Stimulated activated CD4-positive, alpha-beta T cell treated with anti-CD3 and anti-CD28 coated beads, Interleukin-2, amount 100 ng/mL, for 48 hours (primary cell): ENCODE measurements at places on chromosomes 7 and 10.
A peak's percentile ranks its signal among the peaks of the same experiment; 100 is the strongest.

DNA sequence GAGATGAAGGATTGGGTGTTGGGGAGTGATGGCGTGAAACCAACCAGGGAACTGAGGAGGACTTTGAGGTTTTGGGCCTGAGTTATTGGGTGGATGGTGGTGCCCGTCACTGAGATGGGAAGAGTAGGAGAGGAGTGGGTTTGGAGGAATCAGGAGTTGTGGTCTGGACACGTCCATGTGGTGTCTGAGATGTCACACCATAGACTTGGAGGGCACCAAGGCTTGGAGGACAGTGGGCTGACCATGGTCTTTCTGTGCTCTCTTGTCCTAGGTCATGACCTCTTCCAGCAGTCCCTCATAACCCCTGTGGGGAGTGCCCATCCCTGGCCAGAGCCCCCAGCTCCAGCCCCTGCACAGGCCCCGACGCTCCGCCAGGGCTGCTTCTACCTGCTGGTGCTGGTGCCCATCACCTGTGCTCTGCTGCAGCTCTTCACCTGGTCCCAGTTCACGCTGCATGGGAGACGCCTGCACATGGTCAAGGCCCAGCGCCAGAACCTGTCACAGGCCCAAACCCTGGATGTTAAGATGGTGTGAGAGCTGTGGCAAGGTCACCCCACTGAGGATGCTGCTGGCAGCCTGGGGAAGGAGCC lies 24.2 kb upstream of the C10orf95 start:
- no peak for DNase-seq

GRCh38 chr10:22615819-22616499 lies 98.4 kb downstream of the PIP4K2A start:
- DNase-seq, result no peak

DNA sequence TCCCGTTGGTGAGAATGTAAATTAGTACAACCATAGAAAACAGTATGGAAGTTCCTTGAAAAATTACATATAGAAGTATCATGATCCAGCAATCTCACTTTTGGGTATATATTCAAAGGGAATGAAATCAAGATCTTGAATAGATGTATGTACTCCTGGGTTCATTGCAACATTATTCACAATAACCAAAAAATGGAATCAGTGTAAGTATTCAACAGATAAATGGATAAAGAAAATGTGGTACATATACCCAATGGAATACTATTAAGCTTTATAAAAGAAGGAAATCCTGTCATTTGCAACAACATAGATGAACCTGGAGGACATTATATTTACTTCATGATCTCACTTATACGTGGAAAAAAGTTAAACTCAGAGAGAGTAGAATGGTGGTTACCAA lies 86.8 kb downstream of the TRIM24 start:
- DNase-seq, result no peak

DNA sequence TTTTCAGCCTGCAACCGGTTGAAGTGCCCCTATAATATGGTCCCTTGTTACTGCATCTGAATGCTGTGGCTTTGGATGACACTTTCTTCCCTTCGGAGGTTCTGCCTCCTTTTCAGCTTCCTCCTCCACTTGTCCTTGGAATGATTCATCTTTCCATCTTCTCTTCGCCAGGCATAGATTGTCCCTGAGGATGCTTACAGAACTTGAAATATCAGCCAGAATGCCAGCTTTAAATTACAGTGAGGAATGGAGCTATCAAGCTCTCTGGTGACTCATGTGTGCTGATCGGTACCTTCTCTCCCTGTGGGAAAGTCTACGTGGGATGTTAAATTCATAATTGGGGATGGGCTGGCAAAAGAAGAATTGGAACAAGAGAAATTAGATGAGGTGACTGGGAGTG lies 45.9 kb upstream of the PDK4 start:
- DNase-seq, result no peak

DNA sequence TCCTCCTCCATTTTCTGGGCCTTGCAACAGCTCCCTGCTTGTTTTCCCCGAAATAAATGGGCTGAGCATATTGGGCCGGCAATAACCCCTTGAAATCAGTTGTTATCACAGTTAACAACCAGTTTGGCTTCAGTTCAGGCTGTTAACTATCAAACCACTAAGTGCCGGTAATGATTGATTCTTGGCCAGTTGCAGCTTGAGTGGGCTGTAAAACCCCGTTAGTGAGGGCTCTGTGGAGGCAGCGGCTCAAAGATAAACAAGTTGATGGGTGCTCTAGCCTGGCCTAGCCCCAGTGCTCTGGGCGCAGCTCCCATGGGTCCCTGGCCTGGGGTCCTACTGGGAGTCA lies 8.3 kb downstream of the FGF8 start:
- no peak for DNase-seq

DNA sequence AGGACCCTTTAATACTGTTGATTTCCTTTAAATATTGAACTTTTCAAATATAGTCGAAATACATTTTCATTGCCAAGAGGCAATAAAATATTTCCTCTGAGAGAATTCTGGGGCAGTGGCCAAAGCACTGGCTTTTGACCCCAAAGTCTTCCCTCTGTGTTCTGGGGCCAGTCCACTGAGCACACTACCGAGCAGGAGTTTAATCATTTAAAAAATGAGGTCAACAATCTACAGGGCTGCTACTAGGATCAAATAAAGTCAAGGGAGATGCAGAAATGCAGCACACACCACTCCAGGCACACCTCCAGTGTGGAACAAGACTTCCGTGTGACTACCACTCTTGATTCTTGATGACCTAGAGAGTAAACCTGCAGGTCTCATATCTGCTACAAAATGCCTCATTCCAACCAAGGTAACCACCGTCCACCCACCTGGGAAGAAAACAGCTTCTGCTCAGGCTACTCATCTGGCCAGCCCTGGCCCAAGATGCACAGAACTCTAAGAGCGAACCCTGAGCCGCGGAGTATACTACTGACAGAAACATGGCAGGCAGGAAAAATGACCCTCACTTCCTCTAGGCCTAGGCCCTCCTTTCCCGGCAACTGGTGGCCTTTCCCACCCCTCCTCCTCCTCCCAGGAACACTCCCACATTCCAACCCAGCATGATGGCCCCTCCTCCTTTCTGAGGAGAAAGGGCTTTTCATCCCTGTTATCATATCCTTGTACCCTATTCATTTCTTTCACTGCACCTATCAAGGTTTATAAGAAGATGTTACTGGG lies 97.7 kb downstream of the ALOX5 start:
- no peak for DNase-seq

DNA sequence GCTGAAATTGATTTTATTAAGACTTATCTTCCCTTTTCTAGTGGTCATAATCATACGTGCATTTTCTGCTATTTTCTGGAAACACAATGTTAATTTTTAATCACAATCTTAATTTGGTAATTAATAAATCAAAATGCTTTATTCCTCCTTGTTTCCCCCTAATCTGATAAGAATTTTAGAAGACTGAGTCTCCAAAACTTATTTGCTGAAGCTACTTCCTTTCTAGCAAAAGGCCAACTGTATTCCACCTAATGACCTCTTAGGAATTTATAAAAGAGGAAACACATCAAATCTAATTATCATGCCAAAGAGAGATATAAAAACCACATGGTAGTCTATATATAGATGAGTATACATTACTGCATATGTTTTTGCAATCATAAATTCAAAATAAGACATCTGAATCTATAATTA lies 140.6 kb downstream of the GNAI1 start:
- DNase-seq, result no peak

GRCh38 chr7:35630024-35630972 lies 64.6 kb downstream of the HERPUD2 start:
- DNase-seq, result no peak

DNA sequence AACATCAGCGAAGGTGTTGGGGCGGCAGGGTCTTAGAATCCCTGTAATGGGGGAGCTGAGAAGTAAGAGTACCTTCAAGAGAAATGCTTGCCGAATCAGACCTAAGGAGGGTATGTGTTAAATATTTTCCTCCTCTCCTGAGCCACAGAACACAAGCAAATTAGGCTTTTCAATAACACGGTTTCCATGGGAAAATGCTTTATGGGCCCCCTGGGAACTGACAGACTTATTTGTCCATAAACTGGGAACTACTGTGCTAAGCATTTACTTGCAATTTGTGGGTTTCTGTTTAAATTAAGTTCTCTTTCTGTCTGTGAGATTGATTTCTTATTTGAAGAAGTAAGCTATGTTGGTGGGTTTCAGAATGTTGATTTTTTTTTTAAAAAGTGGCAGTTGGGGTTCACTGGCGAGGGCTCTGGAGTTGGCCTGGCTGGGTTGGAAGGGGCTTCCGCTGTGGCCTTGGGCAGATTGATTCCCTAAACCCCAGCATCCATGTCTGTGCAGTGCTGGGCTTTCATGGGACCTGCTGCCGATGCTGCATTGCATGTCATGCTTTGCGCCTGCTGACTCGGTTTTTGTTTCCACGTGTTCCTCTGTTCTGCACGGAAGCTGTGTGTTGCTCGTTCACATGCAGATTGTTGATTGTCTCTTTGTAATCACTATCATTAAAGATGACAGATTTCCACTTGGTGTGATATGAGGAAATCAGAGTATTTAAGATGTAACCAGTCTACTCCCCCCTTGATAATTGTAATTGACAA lies 7.2 kb downstream of the RBM17 start:
- DNase-seq, result no peak

- peak; percentile 79 for DNase-seq
Observed at GRCh38 chr10:122980209-122981065, at the start of gene PSTK. PSTK (plus strand) TSS chr10:122980401; CDS start chr10:122980480, 79 bp downstream.

- no peak for DNase-seq
Observed at GRCh38 chr10:23174977-23175512, 17.1 kb upstream of the PTF1A start.

DNA sequence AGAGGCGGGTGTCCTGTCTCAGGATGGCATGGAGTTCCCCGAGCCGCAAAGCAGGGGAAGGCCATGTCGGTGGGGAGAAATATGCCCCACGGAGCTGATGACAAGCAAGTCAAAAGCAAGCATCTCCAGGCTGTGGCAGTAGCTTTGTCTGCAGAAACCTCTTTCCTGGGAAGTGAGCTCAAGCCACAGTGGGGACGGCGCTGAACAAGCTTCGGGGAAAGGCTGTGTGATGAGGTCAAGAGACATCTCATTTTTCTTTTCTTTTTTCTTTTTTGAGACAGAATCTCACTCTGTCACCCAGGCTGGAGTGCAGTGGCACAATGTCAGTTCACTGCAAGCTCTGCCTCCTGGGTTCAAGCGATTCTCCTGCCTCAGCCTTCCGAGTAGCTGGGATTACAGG lies 62.6 kb downstream of the ELFN1 start:
- DNase-seq, result no peak

DNA sequence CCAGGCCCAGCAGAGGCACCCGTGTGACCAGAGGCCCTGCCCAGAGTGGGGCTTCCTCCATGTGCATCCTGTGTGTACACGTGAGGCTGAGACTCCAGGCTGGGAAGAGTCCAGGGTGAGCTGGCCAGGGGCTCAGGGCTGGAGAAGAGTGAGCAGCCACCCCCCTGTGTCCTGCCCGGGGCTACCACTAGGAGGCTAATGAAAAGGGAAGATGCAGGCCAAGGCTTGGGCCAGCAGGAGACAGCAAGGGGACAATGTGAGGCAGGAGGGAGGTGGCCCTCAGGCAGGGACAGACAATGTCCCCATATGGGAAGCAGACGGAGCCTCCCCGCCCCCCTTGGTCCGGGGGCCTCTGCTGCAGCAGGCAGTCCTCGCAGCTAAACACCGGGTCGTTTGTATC lies 102.0 kb downstream of the HIF1AN start:
- DNase-seq, result no peak
